NCI-H1092 (cell line): ENCODE measurements at places on chromosomes 6 and 20.

DNA sequence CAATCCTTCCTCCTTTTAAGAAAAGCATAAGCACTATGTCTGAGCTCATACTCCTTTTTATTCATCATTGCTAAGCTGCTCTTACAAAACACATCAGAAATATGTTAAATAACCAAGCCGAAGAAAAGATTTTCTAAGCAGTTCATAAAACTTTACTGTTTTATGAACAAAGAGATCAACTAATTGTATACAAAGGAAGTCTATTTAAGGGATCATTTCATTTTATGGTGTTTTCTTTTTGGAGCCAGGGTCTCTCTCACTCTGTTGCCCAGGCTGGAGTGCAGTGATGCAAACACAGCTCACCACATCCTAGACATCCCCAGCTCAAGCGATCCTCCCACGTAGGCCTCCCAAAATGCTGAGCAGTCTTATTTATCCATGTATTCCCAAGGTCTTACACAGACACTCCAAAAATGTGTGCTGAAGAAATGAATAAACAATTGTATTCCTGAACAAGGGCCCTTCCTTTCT, 9.3 kb downstream of the NUDT3 start:
- DNase-seq = no peak

- DNase-seq = no peak
These were observed 61.6 kb upstream of the MRPS10 start for GRCh38 chr6:42279144-42279781.

- DNase-seq = no peak
These were observed 339.4 kb downstream of the PLCB1 start for GRCh38 chr20:8471465-8471864.

- DNase-seq = no peak
These were observed 44.3 kb downstream of the ADGRB3 start for GRCh38 chr6:68679399-68679798.

- no peak for DNase-seq
These were observed 66.8 kb upstream of the ARHGAP18 start for GRCh38 chr6:129776542-129777330.

DNA sequence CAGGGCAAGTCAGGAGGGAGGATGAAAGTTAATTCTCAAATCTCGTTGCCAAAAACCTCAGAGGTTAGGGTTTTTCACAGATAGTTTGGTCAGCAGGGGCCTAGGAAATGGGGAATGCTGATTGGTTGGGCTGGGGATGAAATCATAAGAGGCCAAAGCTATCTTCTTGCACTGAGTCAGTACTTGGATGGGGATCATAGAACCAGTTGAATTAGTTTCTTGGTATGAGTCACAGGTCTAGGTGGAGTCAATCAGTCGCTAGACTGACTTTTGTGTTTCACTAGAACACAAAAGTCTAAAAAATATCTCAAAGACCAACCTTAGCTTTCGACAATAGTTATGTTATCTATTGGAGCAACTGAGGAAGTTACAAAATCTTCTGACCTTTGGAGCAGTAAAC, 368.5 kb downstream of the TBC1D32 start:
- DNase-seq = no peak

- no peak for DNase-seq
These were observed 81.4 kb downstream of the CD164 start for GRCh38 chr6:109300874-109301273.

- no peak for DNase-seq
These were observed 85.2 kb downstream of the FKBP5 start for GRCh38 chr6:35603326-35604202.

- DNase-seq = no peak
These were observed 775 bp downstream of the PFDN4 start for GRCh38 chr20:54208548-54209176.

DNA sequence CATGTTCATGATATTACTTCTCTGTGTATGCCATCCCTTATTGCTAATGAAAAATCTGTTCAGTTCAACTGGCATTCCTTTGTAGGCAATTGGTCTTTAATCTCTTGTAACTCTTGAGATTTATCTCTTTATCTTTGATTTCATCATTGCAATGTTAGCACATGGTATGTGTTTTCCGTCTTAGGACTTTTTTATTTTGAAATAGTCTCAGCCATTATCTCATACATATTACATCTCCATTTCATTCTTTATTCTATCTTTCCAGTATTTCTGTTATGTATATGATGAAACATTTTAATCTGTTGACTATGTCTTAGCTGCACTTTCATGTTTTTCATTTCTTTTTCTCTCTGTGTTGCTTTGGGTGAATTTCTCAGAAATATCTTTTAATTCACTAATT, 58.1 kb downstream of the VSTM2L start:
- no peak for DNase-seq

DNA sequence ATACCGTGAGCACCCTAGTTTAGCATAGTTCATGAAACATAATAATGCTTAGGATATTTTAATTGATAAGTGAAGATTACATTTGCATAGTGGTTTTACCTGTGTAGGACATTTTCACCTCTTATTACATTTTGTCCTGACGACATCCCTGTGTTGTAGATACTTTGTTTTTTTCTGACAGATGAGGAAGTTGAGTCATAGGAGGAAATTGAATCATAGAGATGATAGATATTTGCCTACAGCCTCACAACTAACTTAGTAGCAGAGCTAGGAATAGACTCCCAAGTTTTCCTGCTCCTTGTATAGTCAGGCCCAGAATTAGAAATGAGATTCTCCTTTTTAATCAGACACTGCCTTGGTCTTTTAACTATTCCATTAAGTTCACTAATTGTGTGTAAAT, 100.5 kb upstream of the SUPT3H start:
- no peak for DNase-seq

- DNase-seq = no peak
These were observed 155.2 kb downstream of the CEBPB start for GRCh38 chr20:50345712-50346373.

DNA sequence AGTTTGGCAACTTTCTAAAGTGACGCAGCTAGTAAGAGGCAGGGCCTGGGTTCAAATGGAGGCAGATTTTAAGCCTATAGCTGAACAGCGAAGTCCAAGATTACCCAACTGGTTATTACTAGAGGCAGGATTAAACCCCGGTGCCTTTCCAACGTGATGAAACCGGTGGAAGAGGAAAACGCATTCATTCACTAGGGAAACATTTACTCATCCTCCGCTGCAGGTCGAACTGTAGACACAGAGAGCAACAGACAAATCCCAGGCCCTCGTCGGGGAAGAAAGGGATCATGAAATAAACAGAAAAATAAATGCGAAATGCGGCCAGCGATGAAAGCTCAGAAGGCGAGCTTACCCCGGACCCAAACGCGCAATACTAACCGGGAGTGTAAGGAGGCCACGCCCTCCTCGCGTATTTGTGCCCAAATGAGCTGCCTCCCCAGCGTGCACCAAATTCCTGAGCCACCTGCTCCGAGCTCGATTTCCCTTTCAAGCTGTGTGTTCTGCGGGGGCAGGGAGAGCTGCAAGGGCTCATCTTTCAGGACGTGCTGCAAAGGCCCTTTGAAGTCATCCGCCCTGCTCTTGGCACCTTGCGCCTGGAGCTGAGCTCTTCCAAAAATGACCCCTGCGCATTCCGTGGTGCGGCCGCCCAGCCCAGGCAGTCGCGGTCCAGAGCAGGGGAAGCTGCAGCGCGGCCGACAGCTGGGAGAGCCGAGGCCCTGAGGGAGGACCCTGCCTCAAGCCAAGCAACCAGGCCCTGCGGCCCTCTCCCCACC, 46.9 kb downstream of the PDYN start:
- no peak for DNase-seq

GRCh38 chr6:151044465-151045441, 179.3 kb downstream of the MTHFD1L start:
- DNase-seq = peak; percentile 20
